ENCODE measurements at places on chromosomes 4 and X.

GRCh38 chrX:101408532-101408841, 465 bp downstream of the HNRNPH2 start:
- no peak for DNase-seq

DNA sequence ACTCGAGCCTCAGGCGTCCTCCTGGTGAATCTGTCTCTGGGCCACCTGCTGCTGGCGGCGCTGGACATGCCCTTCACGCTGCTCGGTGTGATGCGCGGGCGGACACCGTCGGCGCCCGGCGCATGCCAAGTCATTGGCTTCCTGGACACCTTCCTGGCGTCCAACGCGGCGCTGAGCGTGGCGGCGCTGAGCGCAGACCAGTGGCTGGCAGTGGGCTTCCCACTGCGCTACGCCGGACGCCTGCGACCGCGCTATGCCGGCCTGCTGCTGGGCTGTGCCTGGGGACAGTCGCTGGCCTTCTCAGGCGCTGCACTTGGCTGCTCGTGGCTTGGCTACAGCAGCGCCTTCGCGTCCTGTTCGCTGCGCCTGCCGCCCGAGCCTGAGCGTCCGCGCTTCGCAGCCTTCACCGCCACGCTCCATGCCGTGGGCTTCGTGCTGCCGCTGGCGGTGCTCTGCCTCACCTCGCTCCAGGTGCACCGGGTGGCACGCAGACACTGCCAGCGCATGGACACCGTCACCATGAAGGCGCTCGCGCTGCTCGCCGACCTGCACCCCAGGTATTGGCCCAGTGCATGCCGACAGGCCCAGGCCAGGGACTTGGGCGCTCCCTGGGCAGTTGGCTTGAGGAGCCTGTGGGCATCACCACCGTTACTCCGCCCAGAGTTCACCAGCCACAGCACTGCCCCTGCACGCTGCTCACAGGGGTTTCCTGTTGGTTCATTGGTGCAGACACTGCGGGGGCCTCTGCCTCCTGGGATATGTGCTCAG, 1.1 kb downstream of the GPR78 start:
- DNase-seq: peak; percentile 12

DNA sequence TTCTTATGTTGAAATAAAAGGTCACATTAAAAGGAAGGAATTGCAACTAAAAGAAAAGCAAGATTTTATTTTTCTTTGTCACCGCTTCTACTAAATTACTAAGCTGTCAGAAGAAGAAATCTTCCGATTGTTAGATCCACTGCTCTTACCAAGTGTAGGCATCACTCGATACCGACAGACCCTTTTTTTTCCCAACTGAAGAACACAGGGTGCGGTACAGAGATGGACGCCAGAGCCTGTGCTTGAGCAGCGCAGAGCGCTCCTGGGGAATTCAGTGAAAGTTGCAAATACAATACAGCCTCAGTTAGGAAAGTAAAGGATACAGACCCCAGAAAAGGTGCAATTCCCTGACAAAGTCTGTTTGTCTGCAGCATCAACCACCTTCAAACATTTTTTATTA, 94.9 kb upstream of the WDR17 start:
- DNase-seq: no peak

- DNase-seq: no peak
These were observed 95.7 kb upstream of the TTC29 start for GRCh38 chr4:147041376-147041775.

GRCh38 chr4:153181293-153181692, 22.9 kb upstream of the TRIM2 start:
- DNase-seq: no peak

GRCh38 chrX:16718824-16719333, 533 bp upstream of the SYAP1 start:
- no peak for DNase-seq

- no peak for DNase-seq
These were observed 1.2 kb downstream of the PRMT9 start for GRCh38 chr4:147682755-147683154.

GRCh38 chr4:100574607-100575006, 56.8 kb upstream of the EMCN start:
- no peak for DNase-seq

- no peak for DNase-seq
These were observed 169.9 kb upstream of the RBPJ start for GRCh38 chr4:26150948-26151347.

GRCh38 chrX:153828308-153828707, 2.0 kb downstream of the PDZD4 start:
- DNase-seq: no peak

DNA sequence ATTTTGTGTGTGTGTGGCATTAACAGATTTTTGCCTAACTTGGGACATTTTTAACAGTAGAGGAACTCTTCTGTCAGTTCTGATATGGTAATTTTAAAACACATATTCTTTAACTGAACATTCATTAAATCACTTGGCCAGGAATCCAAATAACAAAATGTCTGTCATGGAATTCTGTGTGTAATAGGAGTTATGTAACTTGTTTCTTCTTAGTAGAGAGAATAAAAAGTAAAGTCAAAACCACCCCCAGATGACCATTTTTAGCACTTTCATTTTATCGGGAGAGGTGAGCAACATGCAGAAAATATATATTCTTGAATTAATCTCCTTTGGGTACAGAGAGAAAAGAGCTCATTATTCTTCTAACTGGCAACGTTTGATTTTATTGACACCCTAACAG, 1740.3 kb downstream of the STIM2 start:
- DNase-seq: no peak

DNA sequence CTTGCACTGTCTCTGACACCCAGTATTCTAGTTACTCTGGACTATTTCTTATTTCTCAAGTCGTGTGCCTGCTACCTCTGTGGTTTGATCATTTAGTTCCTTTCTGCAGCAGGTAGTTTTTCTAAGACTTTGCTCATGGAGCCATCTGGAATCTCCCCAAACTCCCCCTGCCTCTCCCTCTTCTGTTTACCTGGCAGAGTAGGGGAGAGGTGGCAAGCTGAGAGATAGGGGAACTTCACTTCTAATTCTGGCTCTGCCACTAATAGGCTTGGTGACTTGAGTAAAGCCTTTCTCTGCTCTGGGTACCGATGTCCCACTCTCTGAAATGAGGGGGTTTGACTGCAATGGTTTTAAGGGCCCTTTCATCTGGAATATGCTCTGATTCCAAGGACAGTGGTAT, 141.3 kb downstream of the CPEB2 start:
- DNase-seq: no peak

GRCh38 chrX:37641859-37642258, 43.7 kb upstream of the XK start:
- DNase-seq: no peak

DNA sequence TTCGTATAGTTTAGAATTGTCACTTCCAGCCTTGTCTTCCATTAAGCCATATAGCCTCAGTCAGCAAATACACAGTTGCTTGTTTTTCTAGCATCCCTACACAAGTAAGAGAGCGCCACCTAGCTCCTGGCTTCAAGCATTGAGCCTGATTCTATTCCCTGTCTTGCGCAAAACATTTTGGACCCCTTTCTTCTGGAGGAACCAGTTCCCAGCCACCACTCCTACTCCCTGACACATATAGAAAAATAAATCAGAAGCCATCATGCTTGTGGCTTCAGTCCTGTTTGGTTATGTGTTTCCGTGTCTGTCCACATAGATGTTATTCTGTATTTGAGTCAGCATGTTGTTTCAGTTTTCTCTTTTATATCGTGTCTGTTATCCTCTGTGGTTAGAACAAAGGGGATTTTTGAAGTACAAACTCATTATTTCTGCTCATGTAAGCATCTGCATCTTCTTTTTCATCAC, 59.9 kb downstream of the GK start:
- DNase-seq: peak; percentile 11

DNA sequence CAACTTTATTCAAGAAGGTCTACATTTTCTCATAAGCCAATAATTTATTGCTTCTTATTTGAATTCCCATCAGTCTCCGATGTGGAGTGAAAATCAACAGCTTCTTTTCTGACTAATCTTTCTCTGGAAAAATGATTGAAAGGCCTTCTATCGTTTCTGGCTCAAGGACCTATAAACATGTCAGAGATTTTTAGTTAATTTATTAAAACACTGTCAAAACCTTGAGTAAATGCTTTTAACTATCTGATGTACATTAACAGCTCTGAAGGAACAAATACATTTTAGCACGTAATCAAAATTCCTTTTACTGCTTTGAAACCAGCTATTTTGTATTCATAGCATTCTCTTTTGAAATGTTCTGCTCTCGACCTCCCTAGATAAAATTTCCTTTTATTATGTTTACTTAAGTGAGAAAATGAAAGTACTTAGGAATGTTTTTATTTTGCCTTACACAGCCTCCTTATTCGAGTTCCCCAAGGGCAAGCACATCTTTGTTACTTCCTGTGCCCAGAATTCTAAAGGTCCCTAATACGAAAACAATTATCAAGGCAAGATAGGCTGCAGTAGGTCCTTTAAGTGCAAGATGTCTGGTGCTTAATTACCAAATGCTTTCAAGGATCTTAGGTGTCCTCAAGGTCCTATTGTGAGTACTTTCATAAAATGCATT, 3.1 kb upstream of the ZFX start:
- DNase-seq: no peak

DNA sequence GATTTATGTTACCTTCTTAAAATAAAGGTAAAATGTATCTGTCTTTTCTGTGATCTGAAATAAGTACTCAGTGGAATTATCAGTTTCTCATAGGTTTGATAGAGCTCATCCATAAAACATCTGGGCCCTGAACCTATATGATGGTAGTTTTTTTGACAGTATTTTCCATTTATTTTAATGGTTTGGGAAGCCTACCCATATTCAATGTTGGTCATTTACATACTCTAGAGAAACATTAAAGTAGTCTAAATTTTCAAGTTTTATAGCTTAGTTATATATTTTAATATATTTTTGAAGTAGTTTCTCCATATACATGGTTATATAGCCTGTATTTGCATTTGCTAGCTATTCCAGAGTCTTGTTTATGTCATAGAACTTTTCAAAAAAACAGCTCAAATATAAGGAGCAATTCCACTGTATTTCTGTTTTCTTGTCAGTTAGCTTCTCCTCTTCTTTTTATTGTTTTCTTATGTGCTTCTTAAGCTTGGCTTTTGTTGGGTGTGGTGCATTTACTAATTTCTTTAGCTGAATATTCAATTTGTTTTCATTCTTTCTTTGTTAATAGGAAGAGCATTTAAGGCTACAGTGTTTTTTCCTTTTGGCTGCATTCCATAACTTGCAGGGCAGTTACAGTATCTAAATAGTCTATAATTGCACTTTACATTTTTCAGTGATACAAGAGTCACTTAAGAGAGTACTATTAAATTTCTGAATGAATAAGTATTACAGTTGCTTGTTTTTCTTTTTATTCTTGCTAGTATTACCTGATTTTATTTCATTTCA, 181.4 kb downstream of the DKK2 start:
- DNase-seq: no peak

GRCh38 chr4:77352192-77352591, 195.2 kb downstream of the CCNG2 start:
- DNase-seq: no peak

DNA sequence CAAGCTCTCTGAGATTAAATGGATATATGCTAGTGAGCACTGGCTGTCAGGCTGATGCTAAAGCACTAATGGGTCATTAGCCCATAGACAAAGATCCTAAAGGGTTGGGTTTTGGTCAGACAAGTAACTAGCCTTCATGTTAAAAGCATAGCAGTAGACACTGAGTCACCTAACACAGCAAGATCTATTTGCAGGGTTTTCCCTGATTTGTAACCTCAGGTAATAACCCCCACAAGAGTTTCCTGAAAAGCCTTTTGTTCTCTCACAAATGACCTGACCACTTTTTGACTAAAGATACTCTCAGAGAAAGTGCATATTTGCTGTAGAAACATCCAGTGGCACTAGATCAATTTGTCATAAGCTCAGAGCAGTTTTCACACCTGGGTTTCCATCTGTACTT, 251.1 kb upstream of the TEX13A start:
- no peak for DNase-seq

DNA sequence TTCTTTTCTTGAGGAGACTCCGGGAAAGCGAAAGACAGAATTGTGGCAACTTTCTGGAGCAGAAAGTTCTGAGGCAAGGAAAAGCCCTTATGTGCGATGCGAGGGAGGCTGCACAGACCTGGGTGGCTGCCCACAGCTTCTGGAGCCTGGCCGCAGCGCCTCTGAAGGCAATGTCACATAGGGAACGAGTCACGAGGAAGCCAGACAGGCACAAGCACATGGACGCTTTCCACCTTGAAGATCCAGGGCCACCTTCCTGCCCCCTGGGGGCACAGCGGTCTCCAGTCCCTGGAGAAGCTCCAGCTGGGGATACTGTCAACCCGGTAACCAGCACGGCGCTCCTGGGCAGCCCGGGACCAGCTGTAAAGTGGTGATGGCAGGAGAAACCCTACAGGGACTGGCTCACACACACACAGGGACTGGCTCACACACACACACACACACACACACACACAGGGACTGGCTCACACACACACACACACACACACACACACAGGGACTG, 69.8 kb downstream of the MTNR1A start:
- DNase-seq: no peak

DNA sequence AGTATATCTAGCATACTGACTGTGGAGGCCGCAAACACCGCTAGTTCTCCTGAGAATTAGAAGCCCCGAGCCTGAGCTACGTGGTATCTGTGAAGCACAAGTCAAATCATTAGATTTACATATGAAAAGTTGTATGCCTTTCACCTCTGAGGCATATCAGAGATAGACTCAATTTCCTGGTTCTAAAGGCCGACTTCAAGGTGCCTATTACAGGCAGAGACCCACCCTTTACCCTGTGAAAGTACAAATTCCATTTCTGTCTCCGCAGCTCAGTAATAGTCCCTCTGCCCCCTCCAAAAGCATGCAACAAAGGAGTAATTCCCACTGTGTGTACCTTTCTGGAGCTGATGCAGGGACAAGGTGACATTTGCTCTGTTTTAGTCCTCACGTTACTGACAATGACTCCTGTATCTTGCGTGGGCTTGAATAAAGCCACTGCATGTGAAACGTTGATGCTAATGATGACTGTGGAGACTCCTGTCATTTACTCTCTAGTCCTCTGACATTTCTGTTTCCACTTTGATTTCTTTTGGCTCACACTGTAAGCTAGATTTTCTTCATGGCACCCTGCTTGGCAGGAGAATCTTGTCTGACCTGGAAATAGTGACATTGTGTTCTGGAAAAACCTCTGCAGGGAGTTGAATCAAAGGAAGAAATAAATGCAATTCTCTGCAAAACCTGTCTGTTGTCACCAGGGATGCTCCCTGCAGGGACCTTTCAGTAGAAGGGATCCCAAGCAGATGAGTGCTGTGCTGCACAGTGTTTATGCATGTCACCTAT, 273.2 kb upstream of the EMCN start:
- no peak for DNase-seq

DNA sequence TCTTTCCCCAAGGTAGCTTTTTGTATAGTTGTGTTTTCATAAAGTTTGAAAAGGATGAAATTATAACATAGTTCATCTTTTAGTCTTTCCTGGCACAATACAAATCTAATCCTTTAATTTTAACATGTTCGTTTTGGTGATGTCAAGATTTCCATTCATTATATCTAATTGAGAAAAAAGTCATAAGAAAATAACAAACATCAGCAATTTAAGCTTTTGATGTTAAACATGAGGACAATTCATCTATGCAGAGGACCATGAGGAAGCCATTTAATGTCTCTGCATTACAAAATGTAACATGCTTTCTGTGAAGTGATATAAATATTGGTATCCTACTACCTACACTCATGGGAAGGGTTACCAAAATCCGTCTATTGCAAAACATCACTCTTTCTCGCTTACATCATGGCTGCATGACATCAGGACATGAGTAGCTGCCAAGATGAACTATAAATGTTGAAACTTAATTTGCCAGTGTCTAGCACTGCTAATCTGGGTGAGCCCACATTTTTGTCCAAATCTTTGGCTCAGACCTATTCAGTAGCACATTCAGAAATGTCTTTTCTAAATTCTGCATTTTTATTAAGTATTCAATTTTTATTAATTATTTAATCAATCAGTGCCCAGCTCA, 9.5 kb downstream of the EPGN start:
- DNase-seq: no peak
